ENCODE measurements at places on chromosomes 5 and 9.

- DNase-seq = no peak
These were observed 4.1 kb downstream of the TMEM250 start for GRCh38 chr9:136114610-136115009.

- DNase-seq = no peak
These were observed 85.9 kb downstream of the ERBIN start for GRCh38 chr5:66012271-66012670.

- DNase-seq = no peak
These were observed 16.4 kb downstream of the RETREG1 start for GRCh38 chr5:16600397-16600796.

DNA sequence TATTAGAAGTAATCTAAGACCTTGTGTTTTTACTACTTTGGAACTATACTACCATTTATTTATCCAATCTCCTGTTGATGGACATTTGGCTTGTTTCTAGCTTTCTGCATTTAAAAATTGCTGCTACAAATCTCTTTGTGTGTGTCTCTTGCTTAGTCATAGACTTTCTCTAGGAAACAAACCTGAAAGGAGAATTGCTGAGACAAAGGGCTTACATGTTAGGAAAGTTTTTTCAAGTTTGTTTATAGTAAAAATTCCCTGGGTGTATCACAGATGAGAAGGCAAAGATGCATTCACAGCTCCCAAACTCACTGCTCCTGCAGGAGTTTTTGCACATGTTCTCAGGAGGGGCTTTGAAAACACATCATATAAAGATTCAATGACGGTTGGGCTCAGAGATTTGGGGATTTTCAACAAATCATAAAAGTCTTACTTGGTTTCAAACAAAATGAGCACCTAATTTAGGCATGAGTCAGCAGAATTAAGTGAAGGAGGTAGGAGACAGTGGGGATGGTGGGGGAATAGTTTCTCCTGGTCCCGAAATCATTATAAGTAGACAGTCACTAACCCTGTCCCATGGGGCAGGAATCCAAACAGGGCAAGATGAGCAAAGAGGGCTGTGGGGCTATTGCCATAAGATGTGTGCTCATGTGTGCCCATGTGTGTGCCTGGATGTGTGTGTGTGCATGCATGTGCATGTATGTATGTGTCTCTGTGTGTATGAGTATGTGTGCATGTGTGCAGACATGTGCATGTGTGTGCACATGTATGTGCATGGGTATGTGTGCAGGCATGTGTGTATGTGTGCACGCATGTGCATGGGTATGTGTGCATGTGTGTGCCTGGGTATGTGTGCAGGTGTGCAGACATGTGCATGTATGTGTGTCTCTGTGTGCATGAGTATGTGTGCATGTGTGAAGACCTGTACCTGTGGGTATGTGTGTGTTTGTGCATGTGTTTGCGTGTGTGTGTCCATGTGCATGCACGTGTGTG is 43.4 kb upstream of the S1PR3 start:
- DNase-seq = no peak

DNA sequence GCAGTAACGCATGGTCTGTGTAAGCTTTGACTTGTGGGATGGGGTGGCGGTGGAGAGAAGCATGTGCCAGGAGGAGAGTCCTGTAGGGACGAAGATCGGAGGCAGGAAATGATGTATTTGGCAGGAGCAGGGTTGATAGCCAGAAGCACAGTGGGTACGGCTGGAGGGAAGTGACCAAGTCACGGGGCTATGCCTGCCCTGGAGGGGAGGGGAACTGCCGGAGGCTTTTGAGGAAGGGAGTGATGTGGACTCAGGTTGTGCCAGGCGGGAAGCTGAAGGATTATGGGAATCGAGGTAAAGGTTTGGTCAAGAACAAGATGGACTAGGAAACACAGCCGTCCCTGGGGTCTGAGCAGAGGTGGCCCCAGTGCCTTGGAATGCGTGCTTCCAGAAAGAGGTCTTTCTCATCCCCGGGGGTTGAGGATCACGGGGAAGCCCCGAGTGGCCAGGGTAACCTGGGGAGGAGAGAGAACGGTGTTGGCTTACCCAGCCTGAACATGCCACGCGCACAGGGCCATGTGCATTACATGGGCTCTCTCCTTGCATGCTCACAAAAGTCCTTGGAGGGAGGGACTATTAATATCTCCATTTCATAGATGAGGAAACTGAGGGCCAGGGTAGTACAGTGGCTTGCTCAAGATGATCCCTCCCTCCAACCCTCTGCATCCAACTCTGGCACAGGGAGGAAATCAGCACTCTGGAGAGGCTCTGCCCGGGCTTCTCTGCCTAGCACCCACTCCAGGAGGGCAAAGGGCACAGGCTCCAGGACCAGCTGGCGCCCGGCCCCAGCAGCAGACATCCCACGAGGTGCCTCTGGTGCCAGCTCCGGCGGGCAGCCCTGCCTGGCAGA is 253.8 kb downstream of the PBX3 start:
- no peak for DNase-seq

GRCh38 chr5:150670275-150670947 is 9.4 kb downstream of the MYOZ3 start:
- no peak for DNase-seq

- DNase-seq = no peak
These were observed 187.8 kb downstream of the NXNL2 start for GRCh38 chr9:88722753-88723152.

Data from RKO (cell line).